ENCODE measurements at places on chromosomes 7 and 10. TPM values are rescaled to one million over a fixed set of nuclear protein-coding genes. Genes with fewer than 3 reads are reported as not detected.

GRCh38 chr7:137944168-137944567 lies 57.7 kb downstream of the CREB3L2 start:
- no peak for DNase-seq

GRCh38 chr7:1637155-1637554 lies 32.9 kb upstream of the ELFN1 start:
- no peak for DNase-seq

DNA sequence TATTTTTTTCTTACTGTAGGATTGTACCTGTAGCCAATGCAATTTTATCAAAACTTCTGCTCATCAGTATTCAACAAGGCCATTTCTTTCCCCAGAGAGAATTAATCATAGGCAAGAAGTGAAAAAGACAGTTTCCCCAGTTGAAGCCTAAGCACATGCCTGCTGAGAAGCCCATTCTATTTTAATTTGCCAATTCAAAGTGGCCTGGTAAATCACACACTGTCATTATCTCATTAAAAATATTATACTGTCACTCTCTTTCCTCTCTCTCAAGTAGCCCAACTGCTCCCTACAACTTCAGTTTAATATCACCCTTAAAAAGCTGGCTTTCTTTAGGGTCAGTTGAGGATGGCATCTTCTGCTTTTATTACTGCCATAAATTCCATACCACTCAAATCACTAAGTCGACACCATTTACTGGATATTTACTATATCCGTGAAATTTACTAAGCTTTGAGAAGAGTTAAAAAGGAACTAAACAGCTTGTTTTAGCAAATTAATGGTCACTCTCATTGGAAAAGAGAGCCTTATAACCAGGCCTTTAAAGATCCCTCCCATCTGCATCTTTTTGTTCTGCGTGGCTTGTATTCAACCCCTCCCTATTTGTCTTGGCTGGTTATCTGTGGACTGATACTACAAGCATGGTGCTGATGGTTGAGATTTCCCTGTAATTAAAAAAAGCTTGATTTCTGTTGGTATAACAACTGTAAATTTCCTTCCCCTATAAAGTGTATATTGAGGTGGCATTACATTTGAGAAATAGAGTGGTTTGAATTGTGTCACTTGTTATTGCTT lies 30.6 kb downstream of the COL28A1 start:
- no peak for DNase-seq

- no peak for DNase-seq
These were observed 39.3 kb downstream of the CALML3 start for GRCh38 chr10:5563991-5564536.

DNA sequence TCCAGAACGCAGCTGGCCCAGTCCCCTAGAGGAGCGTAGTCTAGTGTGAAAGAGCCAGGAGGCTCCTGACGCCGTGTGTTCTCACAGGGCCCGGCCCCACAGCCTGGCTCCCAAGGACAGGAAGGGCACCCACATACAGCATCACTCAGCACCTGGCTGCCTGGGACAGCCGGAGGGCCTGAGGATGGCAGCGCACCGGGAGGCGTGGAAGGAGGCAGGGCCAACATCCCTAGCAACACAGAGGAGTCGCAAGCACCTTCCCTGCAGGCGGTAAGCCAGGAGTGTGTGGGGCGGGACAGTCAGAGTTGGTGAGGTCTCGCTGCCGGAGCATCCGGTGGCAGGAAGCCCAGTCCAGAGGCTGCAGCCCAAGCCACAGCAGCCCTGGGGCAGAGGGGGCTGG lies 125.8 kb downstream of the MAD1L1 start:
- no peak for DNase-seq

GRCh38 chr7:39754326-39755120 lies 131.2 kb downstream of the RALA start:
- DNase-seq = no peak

DNA sequence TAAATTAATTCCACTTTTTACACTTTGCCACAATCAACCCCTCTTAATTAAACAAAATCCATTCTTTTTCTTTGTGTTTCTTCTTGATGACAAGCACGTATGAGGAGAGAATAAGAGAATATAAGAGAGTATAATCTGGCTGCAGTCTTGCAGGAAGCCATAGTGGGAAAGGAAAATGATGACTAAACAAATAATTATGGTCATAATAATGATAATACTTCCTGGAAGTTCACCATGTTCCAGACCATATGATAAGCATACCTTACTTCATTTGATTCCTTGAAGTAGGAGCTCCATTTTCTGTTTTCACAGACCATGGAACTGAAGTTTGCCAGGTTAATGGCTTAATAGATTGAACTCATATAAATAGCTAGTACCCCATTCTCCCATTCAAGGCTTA lies 237.8 kb downstream of the SEMA3D start:
- no peak for DNase-seq

- DNase-seq = no peak
These were observed 212.1 kb upstream of the KLF14 start for GRCh38 chr7:130946114-130946513.

DNA sequence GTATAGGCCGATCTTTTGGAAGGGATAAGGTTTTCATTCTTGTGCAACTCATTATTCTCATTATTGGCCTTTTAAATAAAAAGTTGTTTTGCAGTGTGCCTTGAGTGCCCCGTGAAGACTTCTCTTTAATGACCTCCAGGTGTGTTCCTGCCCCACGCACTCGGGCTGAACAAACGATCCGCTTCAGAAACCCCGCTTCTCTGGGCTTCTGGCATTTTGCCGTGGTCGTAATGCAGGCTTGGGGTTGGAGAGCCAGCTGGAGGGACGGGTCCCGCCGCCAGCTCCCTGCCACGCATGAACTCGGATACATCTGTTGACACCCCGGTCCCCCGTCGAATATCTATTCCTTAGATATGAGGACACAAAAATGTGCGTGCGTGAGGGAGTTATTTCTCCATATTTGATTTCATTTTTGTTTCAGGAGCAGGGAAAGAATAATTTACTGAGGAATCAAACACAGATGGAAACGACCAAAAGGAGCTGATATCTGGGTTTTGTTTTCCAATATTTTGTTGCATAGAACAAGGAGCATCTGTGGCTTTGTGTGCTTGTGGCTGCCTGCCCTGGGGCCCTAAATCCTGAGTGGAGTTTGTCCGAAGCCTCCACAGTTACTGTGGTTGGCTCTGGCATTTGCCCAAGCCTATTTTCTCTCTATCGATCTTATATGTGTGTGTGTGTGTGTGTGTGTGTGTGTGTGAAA lies 17.0 kb upstream of the TTYH3 start:
- DNase-seq = no peak

Gene HOXA5
- total RNA-seq = 8.3 TPM

GRCh38 chr10:5983774-5984173 lies 6.4 kb upstream of the IL15RA start:
- DNase-seq = no peak

DNA sequence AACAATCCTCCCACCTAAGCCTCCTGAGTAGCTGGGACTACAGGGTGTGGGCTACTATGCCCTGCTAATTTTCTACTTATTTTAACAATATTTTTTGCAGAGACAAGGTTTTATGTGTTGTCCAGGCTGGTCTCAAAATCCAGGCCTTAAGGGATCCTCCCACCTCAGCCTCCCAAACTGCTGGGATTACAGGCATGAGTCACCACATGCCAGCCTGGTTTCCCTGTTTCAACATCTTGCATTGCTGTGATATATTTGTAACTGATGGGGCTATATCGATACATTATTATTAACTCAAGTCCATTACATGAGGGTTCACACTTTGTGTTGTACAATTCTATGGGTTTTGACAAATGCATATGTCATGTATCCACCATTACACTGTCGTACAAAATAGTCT lies 41.9 kb upstream of the OGDHL start:
- no peak for DNase-seq

All from Calu3 (cell line).